ENCODE measurements at places on chromosomes 7 and 10. TPM values are rescaled to one million over a fixed set of nuclear protein-coding genes. Genes with fewer than 3 reads are reported as not detected.

- DNase-seq: no peak
These were observed 22.6 kb downstream of the PLAC9 start for GRCh38 chr10:80154978-80155695.

- DNase-seq: no peak
These were observed 42.1 kb downstream of the CYP51A1 start for GRCh38 chr7:92092210-92092609.

- no peak for DNase-seq
These were observed 56.5 kb downstream of the SHTN1 start for GRCh38 chr10:116948530-116948870.

Gene TMEM140
- total RNA-seq: 0.41 TPM

- DNase-seq: no peak
These were observed 60.7 kb upstream of the SLC13A1 start for GRCh38 chr7:123260428-123260960.

DNA sequence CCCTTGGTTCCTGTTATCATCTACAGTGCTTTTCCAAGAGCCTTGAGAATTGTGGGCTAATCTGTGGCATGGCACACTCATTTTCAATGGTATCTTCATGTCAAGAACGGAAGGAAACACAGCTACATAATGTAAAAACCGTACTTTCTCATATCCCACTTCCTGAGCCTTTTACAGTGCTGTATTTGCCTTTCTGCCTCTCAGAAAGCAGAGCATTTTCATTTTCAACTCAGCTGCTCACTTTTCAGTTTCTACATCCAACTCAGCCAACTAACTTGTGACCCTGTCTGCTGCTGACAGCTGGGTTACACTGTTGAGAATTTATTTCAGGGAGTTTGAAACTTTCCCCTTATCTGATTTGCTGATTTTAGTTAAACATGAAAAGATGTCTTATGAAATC, 875.8 kb upstream of the KCND2 start:
- DNase-seq: no peak

DNA sequence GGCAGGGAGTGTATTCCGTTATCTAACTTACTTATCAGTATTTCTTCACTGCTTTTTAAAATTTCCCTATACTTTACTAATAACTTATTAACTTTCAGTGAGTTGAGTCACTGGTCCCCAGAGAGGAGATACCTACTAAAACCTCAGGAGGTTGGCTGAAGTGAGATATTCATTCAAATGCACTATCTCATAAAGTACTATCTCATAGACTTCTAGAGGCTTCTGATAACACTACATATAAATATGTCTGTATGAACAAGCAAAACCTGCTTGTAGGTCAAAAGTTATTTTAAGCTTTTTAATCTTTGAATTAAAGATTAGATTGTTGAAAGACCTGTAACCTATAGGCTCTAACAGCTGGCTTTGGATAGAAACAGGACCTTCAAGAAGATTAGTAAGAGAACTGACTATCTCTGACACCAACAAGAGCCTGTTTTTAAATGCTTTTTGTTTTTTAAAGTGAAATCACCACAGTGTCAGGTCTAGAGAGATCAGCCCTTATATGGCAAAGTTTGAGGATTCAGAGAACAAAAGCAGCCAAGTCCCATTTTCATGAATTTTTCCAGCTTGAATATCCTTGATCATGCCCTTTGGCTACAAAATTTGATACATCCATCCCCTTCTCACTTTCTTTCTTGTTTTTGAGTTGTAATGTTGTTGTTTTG, 242.2 kb downstream of the ARL4A start:
- DNase-seq: no peak

DNA sequence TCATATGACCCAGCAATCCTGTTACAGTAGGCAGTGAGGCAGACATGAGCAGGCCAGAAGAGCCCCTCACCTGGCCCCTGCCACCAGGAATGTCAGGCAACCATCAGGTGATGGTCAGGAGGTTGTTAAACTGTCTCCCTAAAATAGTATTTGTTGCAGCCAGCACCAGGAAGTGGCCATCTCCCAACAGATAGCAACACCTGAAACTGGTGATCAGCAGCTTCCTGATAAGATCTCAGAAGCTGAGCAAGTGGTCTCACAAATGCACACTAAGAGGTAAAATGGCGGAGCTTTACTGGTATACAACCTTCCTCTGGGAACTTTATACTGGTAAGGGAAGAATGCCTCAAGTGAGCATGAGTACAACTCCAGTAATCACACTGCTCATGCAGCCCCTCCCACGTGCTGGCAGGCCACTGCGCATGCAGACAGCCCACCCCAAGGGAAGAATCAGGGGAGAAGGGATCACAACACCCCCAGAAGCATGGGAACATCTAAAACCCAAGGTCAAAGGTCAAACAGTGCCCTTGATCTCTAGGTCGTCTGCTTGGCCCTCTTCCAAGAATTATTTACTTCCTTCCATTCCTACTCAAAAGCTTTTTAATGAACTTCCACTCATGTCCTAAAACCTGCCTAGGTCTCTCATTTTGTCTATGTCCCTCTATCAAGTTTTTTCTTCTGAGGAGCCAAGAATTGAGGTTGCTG, 133.5 kb downstream of the DOCK4 start:
- no peak for DNase-seq

Gene PIK3CG
- total RNA-seq: 1.6 TPM

DNA sequence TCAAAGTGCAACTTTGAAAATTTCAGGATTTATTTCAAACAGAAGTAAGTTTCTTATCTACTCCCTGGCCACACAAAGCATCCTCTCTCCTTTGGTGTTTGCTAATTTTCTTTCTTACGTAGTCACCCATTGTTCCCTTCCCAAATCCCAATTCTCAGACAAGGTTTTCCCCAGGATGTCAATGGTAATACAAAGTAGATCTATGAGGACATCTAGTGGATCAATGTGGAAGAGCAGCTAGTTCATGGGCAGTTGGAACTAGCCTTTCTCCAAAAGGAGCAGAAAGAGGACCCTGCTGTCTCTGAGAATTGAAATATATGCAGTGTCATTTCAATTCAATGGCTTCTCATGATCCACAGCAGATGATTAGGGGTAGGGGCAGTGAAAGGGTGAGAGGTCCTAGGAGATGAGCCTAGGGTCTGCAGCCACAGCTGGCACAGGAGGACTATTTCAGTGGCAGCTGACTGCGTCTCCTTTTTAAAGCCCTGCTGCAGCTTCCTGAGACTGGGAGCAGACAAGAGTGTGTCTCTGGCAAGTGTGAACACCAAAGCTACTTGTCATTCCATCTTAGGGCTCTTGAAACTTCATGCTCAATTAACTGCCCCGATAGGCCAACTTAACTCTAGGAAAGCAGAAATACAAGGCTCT, 632.6 kb downstream of the KCNMA1 start:
- peak; percentile 13 for DNase-seq

DNA sequence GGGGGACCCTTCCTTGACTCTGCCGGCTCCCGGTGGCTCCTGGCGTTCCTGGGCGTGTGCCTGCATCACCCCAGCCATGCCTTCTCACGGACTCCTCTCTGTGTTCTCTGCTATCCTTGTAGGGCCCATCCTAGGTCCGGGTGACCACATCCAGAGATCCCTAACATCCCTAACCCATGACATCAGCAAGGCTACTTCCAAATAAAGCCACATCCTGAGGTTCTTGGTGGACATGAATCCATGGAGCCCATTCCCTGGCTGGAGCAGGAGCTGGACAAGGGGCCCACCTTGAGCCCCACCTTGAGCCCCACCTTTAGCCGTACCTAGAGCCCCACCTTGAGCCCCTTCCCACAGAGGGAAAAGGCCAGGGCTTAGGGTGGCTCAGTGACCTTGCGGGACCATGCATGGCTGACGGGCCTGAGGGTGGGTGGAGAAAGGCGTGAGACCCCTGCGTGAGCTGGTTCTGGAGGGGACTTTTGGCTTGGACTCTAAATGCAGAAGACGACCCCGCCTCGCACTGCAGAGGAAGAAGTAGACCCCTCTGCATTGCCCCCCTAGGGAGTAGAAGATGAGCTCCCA, 58.5 kb upstream of the INPP5A start:
- DNase-seq: no peak

DNA sequence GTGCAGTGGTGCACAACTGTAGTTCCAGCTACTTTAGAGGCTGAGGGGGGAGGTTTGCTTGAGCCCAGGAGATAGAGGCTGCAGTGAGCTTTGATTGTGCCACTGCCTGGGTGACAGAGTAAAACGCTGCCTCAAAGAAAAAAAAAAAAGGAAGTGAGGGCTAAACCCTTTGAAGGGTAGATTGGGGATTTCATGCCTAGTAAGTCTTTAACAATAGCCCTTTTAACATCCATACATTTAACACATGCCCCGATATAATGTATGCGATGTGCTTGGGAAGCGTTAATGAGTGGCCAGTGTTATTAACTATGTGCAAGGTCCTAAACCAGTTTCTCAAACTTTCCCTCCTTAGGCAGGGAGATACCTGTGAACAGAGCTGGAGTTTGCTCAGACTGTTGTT, 229.2 kb upstream of the HPS1 start:
- no peak for DNase-seq

DNA sequence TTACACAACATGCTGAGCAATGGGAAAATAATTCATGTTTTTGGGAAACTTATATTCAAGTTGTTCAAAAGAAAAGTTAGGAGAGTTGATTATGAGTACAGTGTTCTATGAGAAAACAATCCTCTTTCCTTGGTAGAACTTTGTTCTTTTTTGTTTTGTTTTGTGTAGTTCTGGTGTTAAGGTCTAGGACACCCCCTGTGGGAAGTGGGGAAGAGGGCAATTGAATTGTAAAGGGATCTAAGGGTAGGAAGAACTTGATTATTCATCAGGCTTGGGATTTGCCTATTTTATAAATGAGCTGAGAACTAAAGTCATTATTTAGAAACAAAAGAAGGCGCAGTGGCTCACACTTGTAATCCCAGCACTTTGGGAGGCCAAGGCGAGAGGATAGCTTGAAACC, 25.9 kb upstream of the CDK13 start:
- no peak for DNase-seq

Gene VENTX
- total RNA-seq: not detected

Gene SDK1
- total RNA-seq: 33.0 TPM

- no peak for DNase-seq
These were observed 15.9 kb downstream of the ITPRIP start for GRCh38 chr10:104322416-104322782.

DNA sequence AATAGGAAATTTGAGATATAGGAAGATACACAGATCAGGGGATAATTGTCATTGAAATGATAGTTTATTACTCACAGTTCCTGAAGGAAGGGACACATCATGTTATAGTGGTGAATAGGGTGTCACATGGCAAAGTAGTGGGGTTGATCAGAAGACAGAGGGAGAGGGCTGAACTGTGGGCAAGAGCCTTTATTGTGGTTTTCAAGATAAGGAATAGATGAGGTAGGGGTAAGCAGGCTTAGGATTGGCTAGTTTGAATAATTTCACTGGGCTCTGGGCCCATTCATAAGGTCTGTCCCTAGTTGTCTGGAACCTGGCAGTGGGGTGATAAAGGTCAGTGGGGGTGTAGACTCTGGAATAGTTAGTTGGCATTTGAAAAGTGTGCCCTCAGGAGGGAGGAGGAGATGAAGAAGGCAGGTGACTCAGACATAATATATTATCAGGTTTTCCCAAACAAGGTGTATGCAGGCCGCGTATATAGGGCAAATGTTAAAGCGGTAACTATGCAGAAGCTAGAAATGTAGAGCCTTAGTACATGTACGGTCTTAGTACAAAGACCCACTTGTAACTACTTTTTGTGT, 18.5 kb downstream of the FGL2 start:
- no peak for DNase-seq

DNA sequence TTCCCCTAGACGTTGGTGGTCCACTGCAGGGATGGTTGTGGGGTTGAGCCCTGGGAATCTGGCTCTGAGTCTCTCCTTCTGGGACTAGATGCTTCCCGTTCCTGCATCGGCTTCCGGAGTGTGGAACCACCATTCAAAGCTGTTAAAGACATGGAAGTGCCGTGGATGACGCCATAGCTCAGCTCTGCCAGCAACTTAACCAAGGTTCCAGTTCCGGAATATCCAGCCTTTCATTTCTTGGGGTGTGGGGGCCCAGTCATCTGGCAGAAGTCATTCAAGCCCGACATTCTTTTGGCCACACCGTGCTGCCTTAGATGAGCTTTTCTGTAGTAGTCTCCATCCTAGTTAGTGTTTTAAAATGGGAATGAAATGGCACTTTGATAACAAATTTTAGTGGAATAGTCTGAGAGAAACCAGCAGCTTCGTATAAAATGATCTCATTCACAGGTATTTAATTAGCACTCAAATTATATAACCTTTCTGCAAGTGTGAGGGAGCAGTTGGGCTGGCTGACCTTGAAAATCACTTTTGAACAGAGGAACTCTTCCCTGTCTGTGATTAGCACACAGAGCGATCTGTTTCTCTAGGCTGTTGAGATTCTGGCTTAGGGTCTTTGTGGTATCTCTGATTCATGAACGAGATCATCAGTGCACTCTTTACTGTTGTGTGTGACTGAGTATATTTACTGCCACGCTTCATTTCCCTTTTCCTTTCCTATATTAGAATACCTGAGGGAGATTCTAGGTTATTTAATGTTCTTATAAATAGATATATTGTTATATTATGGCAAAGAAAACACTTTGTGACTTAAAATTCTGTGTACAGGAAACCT, 19.9 kb downstream of the LMTK2 start:
- DNase-seq: no peak

DNA sequence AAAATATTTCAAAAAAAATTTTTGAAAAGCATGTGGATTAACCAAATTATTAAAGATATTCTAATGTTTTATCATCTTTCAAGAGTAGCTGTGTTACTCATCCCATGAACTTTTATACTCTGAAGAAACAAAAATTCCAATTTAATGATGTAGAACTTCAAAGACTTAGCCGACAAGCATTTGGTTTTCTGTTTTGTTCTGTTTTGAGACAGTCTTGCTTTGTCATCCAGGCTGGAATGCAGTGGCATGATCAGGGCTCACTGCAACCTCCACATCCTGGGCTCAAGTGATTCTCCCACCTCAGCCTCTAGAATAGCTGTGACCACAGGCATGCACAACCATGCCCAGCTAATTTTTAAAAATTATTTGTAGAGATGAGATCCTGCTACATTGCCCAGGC, 17.8 kb upstream of the LCOR start:
- no peak for DNase-seq

DNA sequence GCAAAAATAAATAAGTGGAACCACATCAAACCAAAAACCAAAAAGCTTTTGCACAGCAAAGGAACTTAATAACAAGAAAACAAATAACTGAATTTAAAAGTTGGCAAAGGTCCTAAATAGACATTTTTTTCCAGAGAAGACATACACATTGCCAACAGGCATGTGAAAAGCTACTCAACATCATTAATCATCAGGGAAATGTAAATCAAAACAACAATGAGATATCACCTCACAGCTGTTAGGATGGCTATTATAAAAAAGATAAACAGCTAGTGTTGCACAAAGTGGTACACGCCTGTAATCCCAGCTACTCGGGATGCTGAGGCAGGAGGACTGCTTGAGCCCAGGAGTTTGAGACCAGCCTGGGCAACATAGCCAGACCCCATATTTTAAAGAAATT, 2.2 kb upstream of the SUN3 start:
- no peak for DNase-seq

Gene LFNG
- 9.4 TPM for total RNA-seq

DNA sequence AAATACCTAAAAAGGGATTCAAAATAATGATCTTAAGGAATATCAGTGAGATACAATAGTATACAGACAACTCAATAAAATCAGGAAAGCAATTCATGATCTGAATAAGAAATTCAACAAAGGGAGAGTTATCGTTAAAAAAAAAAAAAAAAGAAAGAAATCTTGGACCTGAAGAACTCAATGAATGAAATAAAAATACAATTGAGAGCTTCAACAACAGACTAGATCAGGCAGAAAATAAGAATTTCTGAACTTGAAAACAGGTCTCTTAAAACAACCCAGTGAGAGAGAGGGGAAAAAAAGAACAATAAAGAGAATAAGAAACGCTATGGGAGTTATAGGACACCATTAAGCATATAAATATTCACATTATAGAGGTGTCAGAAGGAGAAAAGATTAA, 72.0 kb upstream of the MACROH2A2 start:
- no peak for DNase-seq

GRCh38 chr7:31872545-31873370, 185.7 kb downstream of the PPP1R17 start:
- no peak for DNase-seq
